ENCODE measurements at places on chromosomes 11 and 22.

- DNase-seq: no peak
These were observed 145.9 kb downstream of the MAML2 start for GRCh38 chr11:96197103-96197502.

GRCh38 chr11:81080476-81080875 lies 1639.6 kb upstream of the TENM4 start:
- no peak for DNase-seq

DNA sequence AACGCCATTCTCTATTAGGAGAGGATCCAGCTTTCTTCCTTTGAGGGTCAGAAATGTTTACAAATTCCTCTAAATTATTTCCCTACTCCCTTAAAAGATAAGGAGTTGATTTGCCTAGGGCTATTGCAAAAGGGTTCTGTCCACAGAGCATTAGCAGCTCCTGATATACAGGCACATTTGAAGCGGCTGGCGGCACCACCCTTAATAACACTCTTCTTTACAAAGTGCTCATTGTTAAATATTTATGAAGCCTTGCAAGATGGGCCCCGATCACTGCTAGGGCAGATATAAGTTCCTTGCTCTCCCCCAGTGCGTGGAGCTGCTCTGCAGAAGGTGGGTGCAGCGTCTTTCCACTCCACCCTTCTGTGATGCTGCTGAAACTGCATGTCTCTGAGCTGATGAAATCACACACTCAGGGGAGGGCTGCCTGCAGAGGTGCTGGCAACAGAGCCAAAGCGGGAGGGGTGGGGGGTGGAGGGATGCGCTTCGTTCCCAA lies 116.7 kb upstream of the NTM start:
- DNase-seq: no peak

- DNase-seq: no peak
These were observed 5.3 kb upstream of the RRAS2 start for GRCh38 chr11:14364322-14364721.

DNA sequence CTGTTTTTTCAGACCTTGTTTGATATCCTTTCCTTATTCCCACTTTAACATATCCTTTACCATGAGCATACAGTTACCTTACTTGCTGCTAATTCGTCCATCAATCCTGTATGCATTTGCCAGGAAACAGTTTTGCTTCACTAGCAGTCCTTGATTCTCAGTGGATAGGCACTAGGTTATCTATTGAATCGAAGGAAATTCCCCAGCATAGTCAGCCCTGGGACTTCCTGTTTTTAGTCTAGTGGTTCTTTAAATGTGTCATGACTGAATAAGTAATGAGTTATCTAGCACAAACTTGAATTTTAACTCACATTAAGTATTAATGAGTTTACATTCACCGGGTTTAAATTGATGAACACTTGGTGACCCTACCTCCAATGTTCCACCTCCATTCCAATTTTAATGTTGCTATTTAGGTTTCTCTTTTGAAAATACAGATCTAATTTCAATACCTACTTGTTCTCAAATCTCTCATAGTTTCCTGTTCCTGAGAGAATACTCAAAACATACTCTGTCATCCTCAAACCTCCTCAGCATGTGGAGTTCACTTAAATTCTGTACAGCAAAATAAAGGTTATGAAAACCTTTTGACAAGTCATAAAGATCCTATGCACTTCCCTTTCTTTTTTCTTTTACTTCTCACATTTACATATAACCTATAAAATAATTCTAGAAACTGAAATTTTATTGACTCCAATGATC lies 1375.1 kb upstream of the TENM4 start:
- no peak for DNase-seq

GRCh38 chr11:120054753-120055045 lies 83.2 kb downstream of the TRIM29 start:
- DNase-seq: no peak

DNA sequence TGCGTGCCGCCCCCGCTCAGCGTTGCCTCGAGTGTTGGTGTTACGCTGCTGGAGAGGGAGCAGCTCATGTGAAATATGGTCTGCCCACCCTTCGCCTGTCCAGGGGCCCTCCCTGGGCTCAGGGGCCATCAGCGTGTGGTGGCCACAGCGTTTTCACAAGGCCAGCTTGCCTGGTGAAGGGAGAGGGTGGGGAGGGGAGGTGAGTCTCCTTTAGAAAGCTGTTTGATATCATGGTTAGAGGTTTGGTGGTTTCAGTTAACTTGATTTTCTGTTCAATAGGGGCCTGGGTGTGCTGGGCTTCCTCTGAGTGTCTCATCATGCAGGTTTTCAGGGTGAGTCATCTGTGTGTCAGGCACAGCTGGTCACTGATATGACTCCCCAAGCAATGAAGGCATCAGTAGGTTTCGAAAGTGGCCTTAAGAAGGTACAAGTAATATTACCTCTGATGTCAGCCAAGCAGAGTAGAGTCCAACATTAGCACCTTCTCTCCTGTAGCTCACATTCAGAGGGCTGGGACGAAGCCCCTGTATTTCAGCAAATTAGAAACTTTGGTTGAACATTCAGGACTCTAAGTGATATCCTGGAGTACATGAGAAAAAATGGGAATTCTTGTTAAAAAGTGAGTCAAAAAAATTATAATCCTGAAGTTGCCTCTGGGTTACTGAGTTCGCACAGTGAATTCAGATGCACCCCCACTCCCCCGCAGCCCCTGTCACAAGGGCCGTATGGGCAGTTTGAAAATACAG lies 172.5 kb downstream of the TBC1D22A start:
- peak; percentile 10 for DNase-seq

DNA sequence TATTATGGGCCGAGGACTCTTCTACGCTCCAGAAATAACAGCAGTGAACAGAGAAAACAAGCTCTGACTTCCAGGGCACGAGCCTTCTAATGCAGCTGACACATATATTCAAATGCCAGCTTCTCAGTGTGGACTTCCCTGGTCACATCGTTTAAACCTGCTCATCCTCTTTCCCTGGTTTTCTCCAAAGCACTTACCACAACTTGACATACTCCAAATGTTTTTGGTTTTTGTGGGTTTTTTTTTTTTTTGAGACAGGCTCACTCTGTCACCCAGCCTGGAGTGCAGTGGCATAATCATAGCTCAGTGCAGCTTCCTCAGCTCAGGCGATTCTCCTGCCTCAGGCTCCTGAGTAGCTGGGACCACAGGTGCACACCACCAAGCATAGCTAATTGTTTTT lies 105.5 kb downstream of the MICAL3 start:
- DNase-seq: no peak

DNA sequence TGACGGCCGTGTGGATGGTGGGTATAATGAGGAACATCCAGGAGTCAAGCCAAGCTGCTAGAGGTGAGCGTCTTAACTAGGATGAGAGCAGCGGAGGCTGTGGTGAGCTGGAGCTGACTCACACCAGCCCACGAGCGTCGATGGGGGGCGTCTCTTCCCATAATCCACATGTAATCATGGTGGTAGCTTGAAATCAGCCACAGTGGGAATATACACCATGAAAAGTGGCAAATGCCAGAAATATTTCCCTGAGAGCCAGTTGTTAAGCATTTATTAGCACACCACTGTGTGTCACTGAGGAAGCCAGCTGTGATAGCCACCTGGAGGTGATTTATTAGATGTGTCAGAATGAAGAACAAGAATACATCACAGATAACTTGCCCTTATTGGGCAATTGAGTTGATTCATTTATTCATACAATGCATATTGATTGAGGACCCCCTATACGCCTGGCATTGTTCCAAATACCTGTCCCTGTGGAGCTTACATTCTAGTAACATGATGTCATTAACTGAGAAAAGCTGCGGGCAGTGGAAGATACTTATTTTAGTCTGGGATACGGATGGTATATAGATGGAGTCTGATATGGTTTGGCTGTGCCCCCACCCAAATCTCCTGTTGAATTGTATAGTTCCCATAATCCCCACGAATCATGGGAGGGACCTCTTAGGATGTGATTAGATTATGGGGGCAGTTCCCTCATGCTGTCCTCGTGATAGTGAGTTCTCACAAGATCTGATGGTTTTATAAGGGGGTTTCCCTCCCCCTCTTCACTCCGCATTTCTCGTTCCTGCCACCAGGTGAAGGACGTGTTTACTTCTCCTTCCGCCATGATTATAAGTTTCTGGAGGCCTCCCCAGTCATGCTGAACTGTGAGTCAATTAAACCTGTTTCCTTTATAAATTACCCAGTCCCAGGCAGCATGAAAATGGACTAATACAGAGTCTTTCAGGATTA lies 473.4 kb downstream of the METTL15 start:
- no peak for DNase-seq

DNA sequence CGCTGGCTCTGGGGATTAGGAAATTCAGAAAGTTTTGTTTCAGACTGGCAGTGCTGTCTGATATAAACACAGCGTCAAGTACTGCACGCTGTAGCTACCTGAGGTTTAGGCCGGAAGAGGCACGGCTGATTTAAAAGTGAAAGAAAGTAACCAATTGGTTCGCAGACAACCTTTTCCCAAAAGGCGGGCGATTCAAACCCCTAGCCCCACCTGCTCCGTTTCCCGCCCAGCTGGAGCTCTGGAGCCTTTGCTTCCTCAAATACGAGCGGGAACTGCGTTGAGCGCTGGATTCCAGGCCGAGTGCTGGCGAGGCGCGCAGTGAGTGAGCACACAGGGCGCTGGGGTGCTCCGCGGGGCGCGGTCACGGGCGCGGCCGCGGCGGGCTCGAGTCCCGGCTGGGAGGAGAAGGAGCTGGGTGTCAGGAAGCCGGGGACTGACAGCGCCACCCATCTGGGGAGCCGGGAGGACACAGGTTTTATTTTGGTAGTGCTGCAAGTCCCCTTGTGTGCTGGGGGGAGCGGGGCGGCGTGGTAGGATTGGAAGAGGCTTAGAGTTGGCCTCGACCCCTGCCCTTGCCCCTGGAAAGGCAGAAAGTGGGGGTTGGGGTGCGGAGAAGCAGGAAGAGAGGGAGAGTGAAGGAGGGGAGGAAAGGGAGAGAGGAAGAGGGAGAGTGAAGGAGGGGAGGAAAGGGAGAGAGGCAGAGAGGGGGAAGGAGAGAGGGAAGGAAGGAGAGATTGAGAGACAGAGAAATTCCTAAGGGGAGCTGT lies 2.1 kb downstream of the FAM111A start:
- DNase-seq: peak; percentile 81

- no peak for DNase-seq
These were observed 37.8 kb downstream of the SLCO2B1 start for GRCh38 chr11:75188671-75189070.

DNA sequence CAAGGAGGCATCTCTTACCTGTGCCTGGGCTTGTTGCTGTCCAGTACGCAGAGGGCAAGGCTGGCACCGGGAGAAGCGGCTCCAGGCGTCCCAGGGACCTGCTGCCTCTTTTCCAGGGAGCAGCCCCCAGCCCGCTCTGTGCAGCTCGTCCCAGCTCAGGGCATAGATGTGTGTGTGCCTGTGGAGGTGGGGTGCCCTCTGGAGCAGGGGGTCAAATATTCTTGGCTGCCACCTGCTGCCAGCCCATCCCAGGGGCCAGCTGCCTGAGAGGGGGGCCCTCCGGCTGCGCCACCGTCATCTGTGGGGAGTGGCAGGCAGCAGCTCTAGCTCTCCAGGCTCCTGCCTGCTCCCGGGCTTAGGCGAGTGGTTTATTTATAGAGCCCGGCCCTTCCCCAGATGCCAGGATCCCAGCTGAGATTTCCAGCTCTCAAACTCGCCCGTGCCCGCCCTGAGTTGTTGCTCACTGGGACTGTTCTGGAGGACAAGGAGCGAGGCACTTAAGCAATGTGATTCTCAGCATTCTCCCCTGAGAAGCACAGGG lies 87.5 kb downstream of the RTL6 start:
- no peak for DNase-seq

GRCh38 chr11:75306529-75306928 lies 44.9 kb downstream of the ARRB1 start:
- no peak for DNase-seq

DNA sequence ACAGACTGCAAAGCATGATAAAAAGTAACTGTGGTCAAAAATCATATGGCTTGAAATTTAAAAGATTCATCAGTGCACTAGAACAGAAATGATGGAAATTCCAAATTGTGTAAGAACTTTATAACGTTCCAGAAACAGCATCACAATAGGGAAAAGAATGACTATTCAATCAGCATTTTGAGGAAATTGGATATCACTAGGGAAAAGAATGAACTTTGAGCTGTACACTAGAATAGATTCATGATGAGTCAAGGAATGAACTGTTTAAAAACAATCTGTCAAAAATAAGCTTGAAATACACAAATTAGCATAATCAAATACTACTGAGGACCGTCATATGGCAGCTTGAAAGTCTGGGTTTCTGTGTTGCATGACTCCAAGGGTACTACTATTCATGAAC lies 20.5 kb upstream of the HEPHL1 start:
- DNase-seq: no peak

GRCh38 chr22:20052309-20053259 lies 27.5 kb upstream of the DGCR8 start:
- no peak for DNase-seq

- no peak for DNase-seq
These were observed 230.4 kb upstream of the MTNR1B start for GRCh38 chr11:92739041-92739440.

- DNase-seq: peak; percentile 75
These were observed 1.4 kb downstream of the TMEM109 start for GRCh38 chr11:60915248-60915914.

- DNase-seq: no peak
These were observed 145.5 kb downstream of the TRIM29 start for GRCh38 chr11:119992171-119993051.

DNA sequence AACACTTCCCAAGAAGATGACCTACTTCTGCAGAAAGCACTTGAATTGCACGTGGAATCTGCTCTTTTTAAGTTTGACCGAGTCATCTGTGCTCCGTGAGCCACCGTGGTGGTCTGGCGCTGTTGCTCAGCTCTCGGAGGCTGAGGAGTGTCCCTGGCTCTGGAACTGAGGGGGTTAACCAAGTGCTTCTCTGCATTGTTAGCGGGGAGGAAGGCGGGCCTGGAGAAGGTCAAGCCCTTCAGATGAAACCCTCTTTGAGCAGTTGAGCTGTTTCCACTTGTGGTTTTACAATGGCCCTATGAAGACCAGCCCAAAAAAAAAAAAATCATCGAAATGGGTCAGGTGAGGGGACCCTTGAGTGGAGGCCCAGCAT lies 286.4 kb downstream of the NTM start:
- DNase-seq: no peak

GRCh38 chr11:202490-202889 lies 4.7 kb downstream of the BET1L start:
- no peak for DNase-seq

DNA sequence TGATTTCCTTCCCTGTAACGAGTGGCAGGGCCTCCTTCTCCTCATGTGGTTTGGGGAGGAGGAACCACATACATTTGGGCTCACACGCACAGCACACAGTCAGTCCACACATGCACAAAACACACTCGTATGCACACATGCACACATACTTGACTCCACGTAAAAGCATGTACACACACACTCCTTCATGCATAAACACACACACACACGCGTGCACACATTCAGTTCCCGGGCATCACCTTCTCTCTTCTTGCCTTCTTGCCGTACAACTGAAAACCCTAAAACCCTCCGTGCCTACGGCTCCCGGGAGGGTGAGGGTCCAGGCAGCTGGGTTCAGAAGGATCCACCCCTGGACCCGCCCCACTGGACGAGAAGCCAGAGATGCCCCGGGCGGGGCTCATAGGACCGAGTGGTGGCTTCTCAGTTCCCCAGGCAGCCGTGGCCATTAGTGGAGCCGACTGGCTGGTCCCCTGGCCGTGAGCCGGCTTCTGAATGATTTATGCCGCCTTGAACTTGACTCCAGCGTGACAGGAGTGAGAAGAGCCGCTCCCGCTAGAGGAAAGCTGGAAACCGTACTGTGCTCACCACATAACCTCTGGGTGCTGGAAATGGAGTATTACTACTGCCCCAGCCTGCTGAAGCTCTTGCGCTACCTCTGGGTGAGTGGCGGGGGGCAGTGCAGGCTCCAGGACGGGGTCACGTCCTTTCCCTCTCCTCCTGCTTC lies 117.4 kb downstream of the KIAA1671 start:
- peak; percentile 48 for DNase-seq

Data from stimulated activated naive CD8-positive, alpha-beta T cell treated with anti-CD3 and anti-CD28 coated beads, Interleukin-15, amount 100 ng/mL, for 72 hours (primary cell).